IMR-90 (cell line): ENCODE measurements at places on chromosomes 13 and 19.
A peak's percentile ranks its signal among the peaks of the same experiment; 100 is the strongest.

GRCh38 chr13:110831437-110832204 is 83.2 kb downstream of the ANKRD10 start:
- peaks cover 43% of the 10 kb centered on the region for H3K27me3 ChIP-seq
- H3K36me3 ChIP-seq: no peaks in the 10 kb centered on the region
- DNase-seq: no peak

DNA sequence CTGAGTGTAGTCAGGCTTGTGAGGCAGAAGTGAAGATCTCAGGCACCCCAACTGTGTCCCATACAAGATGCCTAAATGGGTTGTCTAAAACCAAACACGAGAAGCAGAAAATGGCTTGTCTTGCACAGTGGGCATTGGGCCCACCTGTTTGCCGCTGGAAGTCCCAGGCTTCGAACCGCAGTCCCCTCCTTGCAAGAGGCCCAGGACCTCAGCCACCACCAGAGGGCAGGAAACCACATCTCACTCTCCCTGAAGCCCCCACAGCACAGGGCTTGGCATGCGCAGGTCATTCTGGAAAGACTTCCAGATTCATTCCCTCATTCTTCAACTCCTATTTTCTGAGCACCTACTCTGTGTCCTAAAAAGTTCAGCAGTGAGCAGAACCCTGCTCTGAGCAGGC is 973.7 kb downstream of the UQCRFS1 start:
- no peaks in the 10 kb centered on the region for H3K27me3 ChIP-seq
- H3K27ac ChIP-seq: no peak overlapping the region
- H3K36me3 ChIP-seq: no peaks in the 10 kb centered on the region
- H3K4me1 ChIP-seq: no peaks in the 10 kb centered on the region
- no peak for DNase-seq
- no peak overlapping the region for H3K4me3 ChIP-seq

GRCh38 chr13:20351281-20352022 is 119.3 kb upstream of the GJB6 start:
- no peak overlapping the region for H3K4me3 ChIP-seq
- peaks cover 4% of the 10 kb centered on the region for H3K4me1 ChIP-seq
- peak; percentile 75 for DNase-seq
- peaks cover 27% of the 10 kb centered on the region for H3K27me3 ChIP-seq
- no peak overlapping the region for H3K27ac ChIP-seq

- DNase-seq: peak; percentile 10
- no peaks in the 10 kb centered on the region for H3K36me3 ChIP-seq
- no peaks in the 10 kb centered on the region for H3K4me1 ChIP-seq
- H3K4me3 ChIP-seq: no peak overlapping the region
- H3K27me3 ChIP-seq: no peaks in the 10 kb centered on the region; the same call in 1 of the 2 replicates
- no peak overlapping the region for H3K27ac ChIP-seq
Measured at GRCh38 chr13:43377149-43377548, 353.8 kb downstream of the DNAJC15 start.

GRCh38 chr13:52406629-52407028 is 657 bp upstream of the THSD1 start:
- no peak for DNase-seq
- no peak overlapping the region for H3K27ac ChIP-seq
- H3K36me3 ChIP-seq: no peaks in the 10 kb centered on the region
- no peaks in the 10 kb centered on the region for H3K27me3 ChIP-seq

DNA sequence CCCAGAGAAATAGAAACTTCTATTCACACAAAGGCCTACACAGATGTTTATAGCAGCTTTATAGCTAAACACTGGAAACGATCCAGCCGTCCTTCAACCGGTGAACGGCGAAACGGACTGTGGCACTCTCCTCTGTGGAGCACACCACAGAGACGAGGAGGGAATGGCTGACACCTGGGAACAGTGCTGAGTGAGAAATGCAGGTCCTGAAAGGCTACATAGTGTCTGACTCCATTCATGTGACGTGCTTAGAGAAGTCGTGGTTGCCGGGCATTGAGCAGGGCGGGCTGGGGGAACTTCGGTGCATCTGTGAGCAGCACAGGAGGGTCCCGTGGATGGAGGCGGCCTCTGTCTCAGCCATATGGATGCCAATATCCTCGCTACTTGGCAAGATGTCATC is 3.1 kb upstream of the GRK1 start:
- H3K36me3 ChIP-seq: no peaks in the 10 kb centered on the region
- H3K27me3 ChIP-seq: peaks cover 13% of the 10 kb centered on the region
- DNase-seq: no peak

DNA sequence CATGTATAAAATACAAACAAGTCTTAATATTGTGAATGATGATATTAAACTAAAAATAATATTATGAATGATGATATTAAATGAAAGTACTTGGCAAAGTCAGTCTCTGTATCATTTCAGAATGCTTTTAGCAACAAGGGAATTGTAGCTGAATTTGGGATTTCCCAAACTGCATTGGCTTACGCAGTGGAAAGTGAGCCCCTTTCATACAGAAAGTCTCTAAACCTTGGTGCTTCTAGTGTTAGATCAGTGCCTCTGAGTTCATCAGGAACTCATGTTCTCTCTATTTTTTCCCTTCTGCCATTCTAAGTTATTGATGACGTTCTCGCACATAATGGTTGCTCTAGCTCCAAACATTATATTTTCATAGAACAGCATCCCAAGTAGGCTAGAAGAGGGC is 300.0 kb downstream of the ITGBL1 start:
- H3K36me3 ChIP-seq: no peaks in the 10 kb centered on the region
- H3K27me3 ChIP-seq: no peaks in the 10 kb centered on the region
- H3K27ac ChIP-seq: no peak overlapping the region
- no peak for DNase-seq

DNA sequence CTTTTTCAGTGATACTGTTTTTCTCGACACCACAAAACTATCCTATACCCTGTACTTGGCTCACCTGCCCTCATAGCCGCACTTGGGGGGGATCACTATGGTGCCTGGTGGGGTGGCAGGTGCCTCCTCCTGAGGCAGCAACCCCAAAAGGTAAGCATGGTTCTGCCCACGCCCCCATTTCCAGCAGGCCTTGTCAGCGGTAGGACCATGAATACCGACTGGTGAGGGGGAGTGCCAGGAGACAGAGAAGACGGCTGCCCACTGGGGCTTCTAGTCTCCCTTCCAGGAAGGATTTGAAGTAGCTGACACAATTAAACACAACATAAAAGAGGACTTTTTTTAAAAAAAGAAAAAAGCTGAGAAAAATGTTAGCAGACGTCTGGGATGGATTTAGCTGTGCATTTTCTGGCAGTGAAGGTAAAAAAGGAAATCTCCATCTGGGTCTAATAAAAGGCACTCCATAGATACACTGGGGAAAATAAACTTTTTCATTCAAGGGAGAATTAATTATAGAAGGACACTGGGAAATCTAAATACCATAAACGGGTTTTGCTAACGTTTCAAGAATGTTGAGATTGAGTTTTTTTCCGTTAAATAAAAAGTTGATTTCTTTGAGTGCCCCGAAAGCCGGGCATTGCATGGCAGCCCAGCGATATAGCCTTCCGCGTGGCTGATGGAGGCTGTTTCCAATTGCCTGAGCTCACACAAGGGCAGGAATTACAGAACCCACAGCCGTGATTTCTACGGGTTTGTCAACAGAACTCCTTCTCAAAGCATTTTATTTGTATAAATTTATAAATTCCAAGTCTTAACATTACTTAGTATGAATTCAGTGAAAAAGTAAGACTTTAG is 45.1 kb downstream of the ATP11A start:
- no peaks in the 10 kb centered on the region for H3K36me3 ChIP-seq
- no peak overlapping the region for H3K27ac ChIP-seq
- no peaks in the 10 kb centered on the region for H3K27me3 ChIP-seq
- DNase-seq: peak; percentile 18
